ENCODE measurements at places on chromosomes 3 and 15.

DNA sequence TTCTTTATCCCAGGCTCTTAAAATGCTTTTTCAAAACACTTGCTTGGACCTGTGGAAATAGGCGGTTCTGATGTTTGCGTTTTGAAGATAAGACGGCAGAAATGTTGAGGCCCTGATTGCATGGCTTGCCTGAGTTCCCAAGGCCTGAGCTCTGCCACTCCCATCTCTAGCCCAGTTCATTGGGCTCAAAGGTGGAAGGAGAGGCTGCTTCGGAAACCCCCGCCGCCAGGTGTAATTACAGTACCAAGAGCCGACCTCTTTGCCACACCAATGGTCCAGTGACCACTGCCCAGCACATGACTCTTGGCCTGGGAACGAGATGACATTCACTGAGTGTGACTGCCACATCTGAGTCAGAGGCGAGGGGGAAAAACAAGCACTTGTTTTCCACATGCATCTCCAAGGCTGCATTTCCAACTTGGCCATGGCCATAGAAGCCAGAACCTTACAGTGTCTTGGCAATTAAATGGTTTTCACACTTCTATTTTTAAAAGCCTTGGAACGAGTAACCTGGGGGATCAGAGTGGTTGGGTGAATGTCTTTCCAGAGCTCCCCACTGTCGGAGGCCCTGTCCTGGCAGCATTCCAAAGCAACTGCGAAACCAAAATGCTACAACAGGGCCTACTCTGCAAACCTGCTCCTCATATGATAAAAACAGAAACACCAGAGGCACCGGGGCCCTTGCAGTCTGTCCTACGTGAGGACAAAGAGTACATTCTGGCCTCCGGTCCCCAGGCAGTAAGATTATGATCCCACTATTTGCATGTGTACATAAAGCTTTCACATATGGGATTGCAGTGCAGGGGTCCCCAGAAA, 63.8 kb upstream of the CGNL1 start:
- DNase-seq: no peak

DNA sequence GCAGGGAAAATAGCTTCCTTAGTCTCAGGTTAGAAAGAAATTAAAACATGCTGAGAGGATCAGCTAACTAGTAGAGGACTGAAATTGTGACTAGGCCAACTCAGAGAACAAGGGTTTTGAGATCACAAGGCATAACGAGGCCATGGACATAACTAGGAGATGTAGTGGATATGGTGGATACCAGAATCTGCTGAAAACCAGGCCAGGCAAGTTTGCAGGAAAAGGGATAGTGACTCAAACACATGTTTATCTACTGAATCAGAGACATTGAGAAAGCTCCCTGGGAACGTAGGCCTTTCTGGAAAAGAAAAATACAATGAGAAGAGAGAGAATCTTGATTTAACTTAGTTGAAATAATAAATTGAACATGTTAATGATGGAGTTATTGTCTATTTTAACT, 326.5 kb upstream of the GBE1 start:
- no peak for DNase-seq

DNA sequence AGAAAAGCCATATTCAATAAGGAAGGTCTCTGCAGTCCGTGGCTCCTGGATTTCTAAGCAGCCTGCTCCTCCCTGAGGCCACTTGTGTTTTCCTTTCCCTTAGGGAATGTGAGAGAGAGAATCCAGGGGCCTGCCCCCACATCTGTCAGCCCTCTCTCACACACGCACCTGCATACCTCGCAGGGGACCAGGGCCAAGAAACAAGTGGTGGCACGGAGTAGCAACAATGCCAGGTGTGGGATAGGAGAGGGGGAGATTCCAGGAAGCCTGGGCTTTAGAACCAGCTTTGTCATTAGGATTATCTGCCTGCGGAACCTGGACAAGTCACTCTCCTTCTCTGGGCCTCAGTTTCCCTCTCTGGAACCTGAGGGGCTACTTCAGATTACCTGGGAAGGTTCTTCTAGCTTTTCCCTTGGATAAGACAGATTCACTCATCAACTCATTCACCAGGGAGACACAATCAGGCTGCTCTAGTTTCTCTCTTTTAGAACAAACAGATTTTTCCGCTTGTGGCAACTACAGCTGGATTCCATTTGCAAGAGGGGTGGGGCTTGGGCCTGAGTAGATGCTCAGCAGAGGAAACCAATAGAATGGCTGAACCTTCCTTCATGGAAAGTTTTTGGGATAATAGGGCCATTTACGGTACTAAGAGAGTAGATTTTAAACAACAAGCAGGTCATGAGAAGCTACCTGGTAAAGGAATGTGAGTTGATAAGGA, 19.5 kb downstream of the BCL6 start:
- no peak for DNase-seq

GRCh38 chr3:197880491-197881269, 69.3 kb upstream of the RPL35A start:
- DNase-seq: no peak

GRCh38 chr15:49421991-49422390, 1.1 kb upstream of the FGF7 start:
- DNase-seq: peak; percentile 1

DNA sequence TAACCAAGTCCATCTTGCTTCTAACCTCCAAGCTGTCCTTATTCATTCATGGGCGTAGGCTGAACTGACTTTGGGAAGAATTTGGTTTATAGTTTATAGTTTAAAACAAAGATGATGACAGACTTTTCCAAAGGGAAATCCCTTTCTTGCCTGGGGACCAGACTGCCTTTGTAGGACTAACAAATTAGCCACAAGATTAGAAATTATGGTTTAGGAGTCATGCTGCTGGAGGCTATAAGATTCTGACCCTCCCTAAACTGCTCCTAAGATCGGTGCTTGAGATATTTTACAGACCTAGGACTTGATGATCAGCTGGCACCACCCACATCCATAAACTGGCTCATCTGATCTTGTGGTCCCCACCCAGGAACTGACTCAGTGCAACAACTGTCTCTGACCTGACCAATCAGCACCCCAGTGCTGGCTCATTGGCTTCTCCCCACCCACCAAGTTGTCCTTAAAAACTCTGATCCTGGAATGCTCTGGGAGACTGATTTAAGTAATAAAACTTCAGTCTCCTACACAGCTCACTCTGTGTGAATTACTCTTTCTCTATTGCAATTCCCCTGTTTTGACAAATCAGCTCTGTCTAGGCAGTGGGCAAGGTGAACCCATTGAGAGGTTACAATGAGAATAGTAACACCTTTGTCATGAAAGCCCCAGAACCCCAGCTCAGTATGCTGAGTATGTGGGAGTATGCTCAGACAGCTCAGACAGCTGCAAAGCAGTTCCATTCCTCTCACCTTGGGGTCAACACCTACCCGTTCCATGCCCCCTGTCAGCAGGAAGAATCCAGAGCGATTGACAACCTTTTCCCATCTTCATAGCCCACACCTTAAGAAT, 51.6 kb upstream of the C15orf39 start:
- DNase-seq: no peak

GRCh38 chr3:89108291-89108550, 800 bp downstream of the EPHA3 start:
- DNase-seq: no peak

- no peak for DNase-seq
These were observed 230.3 kb downstream of the FGF12 start for GRCh38 chr3:192496905-192497587.

- DNase-seq: no peak
These were observed 47.7 kb downstream of the FBLN2 start for GRCh38 chr3:13596426-13597205.

DNA sequence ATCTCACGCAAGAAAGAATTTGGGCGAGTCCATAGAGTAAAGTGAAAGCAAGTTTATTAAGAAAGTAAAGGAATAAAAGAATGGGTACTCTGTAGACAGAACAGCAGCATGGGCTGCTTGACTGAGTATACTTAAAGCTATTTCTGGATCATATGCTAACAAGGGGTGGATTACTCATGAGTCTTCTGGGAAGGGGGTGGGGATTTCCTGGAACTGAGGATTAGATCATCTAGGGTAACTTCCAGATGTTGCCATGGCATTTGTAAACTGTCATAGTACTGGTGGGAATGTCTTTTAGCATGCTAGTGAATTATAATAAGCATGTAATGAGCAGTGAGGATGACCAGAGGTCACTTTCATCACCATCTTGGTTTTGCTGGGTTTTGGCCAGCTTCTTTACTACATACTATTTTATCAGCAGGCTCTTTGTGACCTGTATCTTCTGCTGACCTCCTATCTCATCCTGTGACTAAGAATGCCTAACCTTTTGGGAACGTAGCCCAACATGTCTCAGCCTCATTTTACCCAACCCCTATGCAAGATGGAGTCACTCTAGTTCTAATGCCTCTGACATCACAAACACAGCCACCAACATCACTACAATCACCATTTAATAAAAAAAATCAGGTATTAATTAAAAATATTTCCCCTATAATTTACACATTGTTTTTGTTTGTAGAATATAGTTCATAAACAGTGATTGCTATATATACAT, 890.7 kb upstream of the EPHA6 start:
- no peak for DNase-seq

DNA sequence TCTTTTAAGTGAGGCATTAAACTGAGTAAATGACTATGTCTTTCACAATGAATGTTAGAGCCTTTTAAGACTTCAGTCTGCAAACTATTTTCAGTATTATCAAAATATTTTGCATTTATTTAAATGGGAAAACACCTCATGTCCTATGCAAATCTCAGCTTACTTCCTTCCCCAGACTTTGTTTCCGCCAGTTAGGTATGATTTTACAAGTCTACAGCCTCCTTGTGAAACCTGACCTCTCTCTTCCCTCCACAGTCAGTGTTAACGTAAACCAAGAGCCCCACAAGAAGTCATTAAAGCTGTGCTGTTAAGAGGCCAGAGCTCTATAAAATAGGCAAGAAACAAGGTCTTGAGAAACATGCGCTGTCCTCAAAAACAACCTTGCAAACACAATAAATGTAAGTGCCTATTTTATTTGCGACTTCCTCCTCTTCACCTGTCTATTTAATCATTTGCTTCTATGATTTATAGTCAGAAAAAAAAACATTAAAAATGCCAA, 48.3 kb downstream of the PRTG start:
- no peak for DNase-seq

DNA sequence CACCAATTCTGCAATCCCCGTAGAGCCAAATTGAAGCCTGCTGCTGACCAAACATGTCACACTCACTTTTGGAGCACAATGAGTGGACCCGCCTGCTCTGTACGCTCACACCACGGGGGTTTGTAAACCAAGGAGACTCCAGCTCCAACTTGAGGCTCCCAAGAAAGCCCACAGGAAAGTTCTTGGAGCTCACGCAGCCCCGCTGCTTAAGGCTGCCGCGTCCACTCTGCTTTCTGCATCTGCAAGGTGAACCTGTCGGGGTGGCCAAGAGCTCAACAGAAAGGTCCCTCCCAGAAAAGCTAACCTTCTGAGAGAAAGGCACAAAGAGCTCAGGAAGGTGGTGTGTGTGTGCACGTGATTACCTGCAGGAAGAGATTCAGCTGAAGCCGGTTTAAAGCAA, 94.9 kb downstream of the PCSK6 start:
- DNase-seq: no peak

DNA sequence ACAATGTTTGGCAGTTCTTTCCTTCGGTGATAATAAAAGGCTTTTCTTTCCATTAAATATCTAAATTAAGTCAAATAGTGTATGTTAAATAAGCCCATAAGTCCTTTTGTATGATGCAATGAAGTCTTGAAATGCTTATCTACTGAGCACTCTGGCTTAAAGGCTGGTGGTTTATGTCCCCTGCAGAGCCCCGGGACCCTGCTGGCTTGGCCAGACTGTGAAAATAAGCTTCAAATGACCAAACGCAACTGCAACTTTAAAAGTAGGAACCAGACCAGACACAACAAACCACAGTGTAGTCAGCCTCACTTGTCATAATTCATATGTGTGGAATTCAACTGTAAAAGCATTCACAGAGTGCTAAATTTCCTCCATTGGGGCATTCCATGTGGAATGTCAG, 72.5 kb downstream of the FOXP1 start:
- no peak for DNase-seq

DNA sequence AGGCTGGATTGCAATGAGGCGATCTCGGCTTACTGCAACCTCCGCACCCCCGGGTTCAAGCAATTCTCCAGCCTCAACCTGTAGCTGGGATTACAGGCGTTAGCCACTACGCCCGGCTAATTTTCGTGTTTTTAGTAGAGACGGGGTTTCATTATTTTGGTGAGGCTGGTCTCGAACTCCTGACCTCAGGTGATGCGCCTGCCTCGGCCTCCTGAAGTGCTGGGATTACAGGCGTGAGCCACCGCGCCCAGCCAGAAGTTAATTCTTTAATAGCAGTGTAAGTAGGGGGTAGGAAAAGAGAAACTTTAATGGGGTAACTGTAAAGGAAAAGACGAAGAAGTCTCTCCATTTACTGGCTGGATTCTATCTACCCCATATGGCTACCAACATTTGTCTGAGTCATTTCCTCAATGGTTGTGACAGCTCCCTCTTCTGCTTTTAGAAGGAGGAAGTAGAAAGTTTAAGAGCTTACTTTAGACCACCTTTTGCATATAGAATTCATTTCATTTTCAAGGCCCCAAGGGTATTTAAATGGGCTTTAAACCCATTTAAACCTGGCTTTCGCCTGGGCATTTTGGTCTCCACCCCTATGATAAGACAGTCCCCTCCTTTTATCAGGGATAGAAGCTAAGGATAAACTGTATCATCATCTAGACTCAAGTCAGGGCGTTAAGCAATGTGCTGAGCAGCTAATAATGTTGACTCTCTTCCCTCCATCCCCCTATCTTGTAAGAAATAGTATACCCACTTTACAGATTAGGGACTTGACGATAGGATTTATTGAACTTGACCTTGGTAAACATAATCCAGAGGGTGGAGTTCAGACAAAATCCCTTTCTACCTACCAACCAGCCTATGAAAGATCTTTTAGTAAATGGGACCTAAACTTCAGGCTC, 1.1 kb upstream of the CDV3 start:
- no peak for DNase-seq

GRCh38 chr3:10855871-10856662, 40.0 kb downstream of the SLC6A11 start:
- no peak for DNase-seq

DNA sequence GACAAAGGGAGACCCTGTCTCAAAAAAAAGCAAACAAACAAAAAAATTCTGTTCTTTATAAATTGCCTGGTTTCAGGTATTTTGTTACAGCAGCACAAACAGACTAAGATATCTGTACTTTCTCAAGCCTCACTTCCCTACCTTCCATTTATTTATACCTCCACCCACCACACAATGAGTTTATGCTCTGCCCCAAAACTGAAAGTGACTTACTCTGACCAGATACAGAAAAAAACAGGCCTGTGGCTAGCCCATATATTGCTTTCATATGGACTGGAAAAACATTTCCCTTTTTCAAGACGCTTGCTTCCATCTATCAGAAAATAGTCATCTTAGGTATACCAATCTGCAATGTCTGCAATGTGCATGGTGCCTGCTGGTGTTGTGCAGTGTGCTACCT, 8.7 kb upstream of the GPD1L start:
- DNase-seq: no peak

DNA sequence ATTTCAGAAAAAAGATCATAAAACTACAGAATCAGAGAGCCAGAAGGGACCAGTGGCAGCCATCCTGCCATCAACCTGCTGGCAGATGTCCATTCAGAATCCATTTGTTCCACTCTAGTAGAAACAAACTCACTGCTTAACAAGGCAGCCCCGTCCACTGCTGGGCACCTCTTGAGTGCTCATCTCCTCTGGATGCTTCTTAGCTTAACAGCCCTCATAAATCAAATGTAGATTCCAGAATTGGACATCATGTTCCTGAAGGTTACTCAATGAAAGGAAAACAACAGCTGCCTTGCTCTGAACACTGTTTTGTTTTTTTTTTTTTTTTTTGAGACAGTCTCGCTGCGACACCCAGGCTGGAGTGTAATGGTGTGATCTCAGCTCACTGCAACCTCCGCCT, 37.3 kb downstream of the ABCC5 start:
- DNase-seq: no peak
